ENCODE measurements at places on chromosomes 4 and X.

GRCh38 chr4:150242820-150243458, 164.7 kb downstream of the DCLK2 start:
- no peak for DNase-seq

DNA sequence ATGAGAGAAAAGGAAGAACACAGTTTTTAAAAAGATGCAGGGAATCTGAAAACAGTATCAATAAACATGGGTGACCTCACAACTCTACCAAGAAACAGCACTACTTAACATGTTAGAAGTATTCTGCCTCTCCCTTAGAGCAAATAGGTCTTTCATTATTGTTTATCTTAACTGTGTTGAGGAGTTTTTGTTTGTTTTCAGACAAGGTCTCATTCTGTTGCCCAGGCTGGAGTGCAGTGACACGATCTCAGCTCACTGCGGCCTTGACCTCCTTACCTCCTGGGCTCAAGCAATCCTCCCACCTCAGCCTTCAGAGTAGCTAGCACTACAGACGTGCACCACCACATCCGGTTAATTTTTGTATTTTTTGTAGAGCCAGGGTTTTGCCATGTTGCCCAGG, 165.3 kb upstream of the PRDX4 start:
- no peak for DNase-seq

DNA sequence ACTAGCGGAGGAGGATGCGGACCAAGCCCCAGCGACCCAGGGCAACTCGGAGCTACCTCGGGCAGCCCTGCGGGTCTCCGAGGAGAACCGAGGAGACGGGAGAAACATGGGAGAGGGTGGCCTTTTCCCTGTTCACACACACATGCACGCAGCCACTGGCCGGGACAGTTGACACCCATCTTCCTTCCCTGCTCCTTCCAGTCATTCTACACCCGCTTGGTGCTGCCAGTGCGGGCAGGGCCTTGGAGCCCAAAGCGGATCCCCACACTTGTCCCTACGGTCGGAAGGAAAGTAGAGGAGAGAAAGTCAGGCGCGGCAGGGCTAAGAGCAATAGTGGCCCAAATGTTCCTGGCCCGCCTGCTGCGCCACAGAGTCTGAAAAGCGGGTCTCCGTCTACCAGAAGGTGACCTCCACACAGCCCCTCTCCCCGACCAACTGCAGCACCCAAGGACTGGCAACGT, 1.1 kb upstream of the PPP3CA start:
- peak; percentile 4 for DNase-seq

DNA sequence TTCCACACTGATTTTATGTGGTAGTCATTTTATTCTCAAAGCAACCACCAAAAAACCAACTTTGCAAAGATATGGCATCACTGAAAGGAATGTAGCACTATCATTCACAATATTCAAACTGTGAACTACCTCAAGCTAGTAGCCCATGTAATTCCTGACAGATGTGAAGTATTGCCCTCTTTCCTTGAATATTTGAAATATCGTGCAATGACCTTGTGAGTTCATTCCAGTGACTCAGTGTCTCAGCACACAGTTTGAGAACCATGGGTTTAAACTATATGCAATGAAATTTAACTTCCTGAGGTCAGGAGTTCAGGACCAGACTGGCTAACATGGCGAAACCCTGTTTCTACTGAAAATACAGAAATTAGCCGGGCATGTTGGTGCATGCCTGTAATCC, 20.9 kb upstream of the IQCM start:
- no peak for DNase-seq

DNA sequence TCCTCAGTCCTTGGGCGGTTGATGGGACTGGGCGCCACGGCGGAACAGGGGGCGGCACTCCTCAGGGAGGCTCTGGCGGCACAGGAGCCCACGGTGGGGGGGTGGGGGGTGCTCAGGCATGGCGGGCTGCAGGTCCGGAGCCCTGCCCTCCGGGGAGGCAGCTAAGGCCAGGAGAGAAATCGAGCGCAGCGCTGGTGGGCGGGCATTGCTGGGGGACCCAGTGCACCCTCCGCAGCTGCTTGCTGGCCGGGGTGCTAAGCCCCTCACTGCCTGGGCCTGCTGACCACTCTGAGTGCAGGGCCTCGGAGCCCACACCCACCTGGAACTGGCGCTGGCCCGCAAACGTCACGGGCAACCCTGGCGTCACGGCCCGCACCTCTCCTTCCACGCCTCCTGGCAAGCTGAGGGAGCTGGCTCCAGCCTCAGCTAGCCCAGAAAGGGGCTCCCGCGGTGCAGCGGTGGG, 164.9 kb upstream of the AGA start:
- DNase-seq = no peak

GRCh38 chr4:7390906-7391636, 43.7 kb downstream of the PSAPL1 start:
- no peak for DNase-seq

DNA sequence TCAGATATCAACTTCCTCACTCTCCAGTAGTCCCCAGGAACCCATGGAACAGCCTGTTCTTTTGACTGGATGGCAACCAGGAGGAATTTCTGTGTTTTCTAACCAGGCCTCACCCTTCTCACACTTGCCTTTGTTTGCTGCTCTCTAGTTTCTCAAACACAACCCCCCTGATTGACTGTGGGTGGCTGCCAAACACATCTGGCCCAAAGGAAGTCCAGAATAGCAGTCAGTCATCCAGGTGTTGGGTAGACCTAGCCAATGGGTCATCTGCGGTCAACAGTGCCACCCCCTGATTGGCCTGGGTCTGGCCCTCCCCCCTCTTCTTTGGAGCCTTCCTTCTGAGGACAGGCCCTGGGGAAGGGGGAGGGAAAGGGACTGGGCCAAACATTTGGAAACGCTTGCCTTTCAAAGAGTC, 53.7 kb downstream of the MSX1 start:
- no peak for DNase-seq

DNA sequence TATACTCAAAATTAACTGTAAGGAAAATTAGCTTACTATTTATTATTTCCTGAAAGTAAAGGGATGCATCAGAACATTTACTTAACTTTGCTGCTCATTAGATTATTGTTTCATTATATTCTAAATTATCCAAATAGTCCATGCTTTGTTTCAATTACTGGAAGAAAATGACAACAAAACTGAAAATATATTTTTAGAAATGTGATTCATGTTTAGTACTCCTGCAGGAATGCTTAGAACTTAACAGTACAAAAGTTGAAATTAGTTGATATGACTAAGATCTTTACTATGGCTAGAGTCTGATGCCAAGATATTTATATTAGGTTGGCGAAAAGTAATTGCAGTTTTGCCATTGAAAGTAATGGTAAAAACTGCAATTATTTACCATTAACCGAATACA, 660.5 kb upstream of the PABPC4L start:
- no peak for DNase-seq

DNA sequence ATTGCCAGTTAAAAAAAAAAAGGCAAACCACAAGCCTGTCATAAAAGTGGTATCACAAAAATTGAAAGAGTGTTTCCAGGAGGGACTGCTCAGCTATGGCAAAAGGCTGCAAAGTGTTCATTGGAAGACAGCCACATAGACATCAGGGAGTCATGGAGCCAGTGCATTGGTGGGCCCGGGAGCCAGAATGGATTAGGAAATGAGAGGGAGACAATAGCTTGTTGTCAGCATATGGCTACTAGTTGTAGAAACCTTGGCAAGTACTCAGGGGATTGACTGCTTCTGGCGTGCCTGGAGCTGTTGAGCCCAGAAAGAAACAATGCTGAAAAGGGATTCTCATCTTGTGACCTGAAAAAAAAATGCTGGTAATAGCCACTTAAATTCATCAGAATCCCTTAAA, 5.0 kb downstream of the GAR1 start:
- DNase-seq = no peak

DNA sequence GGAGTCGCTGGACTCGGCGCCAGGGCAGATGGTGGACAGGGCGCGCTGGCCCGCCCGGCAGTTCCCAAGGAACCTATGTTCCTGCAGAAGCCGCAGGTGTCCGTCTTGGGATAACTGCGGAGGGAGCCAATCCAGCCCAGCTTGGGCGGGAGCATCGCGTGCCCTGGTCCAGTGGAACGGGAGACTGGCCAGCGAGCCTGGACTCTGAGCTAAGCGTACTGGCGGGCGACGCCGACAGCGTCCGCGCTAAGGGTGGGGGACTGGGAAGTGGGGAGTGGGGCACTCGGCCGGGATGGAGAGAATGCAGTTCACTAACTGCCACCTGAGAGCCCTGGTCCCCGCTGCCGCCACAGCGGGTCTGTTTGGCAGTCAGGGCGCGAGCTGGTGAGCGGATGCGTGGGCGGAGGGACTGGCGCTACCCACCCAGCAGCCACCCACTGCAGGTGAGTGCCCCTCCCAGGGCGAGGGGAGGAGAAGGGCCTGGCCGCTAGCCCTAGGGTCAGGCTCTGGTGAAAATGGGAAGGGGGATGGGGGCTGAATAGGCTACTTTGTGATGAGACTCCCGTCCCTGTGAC, 1.3 kb upstream of the MAMLD1 start:
- no peak for DNase-seq

- no peak for DNase-seq
Measured at GRCh38 chr4:4402966-4403365, 16.1 kb downstream of the NSG1 start.

- DNase-seq = no peak
Measured at GRCh38 chrX:36241397-36241796, 321.9 kb downstream of the CFAP47 start.

DNA sequence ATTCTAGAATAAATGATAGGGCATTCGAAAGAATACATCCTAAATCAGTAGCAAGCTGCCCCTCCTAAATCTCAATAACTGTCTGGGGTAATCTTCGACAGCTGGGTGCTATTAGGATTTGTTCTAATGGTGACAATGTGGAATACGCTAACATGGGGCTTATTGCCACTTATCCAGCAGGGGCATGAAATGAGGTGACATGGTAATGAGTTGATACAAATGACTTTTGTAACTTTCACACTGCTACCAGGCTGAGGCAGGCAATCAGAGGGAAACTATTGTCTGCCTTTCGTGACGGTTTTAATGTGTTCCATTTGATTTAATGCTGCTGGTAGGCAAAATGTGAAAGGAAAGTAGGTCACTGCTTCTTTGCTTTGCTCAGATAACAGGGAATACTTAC, 1047.4 kb upstream of the PABPC4L start:
- no peak for DNase-seq

- no peak for DNase-seq
Measured at GRCh38 chr4:152501846-152502536, 33.9 kb downstream of the FBXW7 start.

DNA sequence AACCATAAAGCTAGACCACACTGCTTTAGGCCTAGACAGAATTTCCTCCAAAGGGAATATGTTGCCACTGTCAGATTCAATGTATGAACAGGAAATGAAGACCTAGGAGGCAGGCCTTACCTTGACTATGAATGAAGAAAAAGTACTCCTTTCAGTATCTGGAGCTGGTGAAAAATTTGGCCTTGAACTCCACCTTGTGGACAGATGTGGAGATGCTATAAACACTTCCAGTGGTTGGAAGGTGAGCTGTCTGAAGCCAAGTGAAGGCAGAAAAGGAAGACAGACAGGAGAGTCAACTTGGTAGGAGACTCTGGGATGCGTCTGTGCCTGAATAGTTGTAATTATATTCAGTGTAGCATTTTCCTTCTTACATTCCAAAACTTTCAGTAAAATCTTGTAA, 17.2 kb downstream of the SPIN3 start:
- no peak for DNase-seq

- DNase-seq = no peak
Measured at GRCh38 chr4:41396214-41396613, 139.5 kb downstream of the UCHL1 start.

DNA sequence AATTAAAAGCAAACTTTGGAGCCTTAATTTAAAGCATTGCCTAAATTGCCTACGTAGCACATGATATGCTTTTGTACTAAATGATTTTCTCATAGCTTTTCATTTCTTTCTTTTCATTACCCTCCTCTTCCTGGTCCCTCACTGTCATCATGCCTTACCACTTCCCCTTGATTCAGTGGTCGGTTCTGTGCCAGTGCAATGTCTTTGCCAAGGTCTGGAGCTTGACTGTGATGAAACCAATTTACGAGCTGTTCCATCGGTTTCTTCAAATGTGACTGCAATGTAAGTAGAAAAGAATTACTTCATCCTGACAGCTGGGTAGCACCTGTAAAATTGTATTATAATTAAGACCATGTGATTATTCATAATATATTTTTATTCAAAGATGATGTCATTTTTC, 72.5 kb downstream of the C4orf46 start:
- DNase-seq = no peak

GRCh38 chr4:78439328-78439727, 112.2 kb upstream of the ANXA3 start:
- DNase-seq = no peak

DNA sequence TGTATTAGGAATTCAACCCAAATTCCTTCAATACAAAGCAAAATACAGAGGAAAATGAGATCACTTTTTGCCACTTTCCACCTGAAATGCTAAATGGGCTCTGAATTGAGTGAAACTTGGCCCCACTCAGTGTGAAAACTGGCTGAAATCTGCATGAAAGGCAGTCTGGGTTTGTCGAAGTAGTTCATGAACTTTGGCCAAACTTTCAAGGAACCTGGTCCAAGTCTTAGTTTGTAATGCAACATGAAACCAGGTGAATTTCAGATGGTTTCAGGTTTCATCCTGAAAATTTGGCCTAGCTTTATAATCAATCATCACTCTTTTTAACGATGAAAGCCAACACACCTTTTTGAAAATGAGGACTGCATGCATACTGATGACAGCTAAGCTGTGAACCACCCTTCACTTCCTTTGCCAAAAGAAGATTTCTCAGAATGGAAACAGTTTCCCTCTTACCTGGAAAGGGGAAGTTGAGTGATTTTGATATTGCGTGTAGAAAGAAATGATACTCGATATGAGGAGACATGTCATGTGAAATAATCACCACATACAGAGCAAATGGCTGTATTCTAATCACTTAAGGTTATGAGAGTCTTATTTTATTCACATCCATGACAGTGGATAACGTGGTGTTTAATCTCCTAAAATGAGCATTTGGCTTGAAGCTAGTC, 209.9 kb upstream of the ETNPPL start:
- no peak for DNase-seq

DNA sequence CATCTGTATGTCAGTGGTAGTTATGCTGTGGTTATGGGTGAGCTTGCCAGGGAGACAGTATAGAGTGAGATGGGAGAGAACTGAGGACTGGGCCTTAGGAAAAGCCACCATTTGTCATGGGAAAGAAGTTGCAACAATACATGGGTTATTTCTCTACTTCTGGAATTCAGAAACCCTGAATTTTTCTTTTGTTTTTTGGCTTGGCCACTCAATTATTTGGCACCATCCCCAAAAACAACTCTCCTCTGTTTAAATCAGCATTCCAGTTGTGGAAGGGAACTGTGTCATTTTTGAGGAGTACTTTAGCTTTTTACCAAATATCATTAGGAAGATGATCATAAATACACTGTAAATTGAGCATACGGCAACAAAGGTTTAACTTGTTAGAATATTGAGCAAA, 41.1 kb upstream of the ACSL4 start:
- DNase-seq = no peak

Data from thoracic aorta (tissue), 2 donors.